ENCODE measurements at places on chromosomes 13 and 19.
A peak's percentile ranks its signal among the peaks of the same experiment; 100 is the strongest.

GRCh38 chr13:41631296-41631965 is 174.1 kb downstream of the RGCC start:
- no peak for DNase-seq

GRCh38 chr19:40549007-40549708 is 27.5 kb upstream of the SHKBP1 start:
- peak; percentile 49 for DNase-seq

GRCh38 chr19:31058676-31059340 is 290.4 kb downstream of the TSHZ3 start:
- DNase-seq = no peak

DNA sequence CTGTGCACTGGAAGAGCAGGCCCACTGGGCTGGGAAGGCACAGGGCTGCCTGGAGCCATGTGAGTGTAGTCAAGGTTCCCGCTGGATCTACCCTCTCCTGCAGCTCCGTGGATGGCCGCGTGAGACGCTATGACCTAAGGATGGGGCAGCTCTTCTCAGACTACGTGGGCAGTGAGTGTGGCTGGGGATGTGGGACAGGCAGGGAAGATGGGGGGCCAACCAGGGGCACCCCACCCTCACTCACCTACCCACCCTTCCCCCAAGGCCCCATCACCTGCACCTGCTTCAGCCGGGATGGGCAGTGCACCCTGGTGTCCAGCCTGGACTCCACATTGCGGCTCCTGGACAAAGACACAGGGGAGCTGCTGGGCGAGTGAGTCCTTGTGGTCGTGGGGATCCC is 6.1 kb downstream of the WDR83 start:
- no peak for DNase-seq

DNA sequence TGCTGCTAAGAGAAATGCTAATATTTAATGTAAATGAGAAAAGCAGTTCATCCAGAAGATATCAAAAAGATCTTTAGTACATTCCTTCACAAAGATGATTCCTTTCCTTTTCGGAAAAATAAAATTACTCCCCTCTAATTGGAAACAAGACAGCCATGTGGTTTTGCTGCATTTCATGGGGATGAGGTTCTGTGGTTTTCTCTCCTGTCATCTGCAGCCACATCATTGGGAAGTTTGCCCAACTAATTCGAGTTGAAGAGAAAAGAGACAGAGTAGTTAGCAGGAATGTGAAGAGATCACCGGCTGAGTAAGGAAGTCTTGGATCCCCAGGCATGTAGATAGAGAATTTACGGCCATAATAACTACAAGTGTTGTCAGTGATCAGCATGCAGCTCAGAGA is 122.1 kb downstream of the CYSLTR2 start:
- DNase-seq = no peak

DNA sequence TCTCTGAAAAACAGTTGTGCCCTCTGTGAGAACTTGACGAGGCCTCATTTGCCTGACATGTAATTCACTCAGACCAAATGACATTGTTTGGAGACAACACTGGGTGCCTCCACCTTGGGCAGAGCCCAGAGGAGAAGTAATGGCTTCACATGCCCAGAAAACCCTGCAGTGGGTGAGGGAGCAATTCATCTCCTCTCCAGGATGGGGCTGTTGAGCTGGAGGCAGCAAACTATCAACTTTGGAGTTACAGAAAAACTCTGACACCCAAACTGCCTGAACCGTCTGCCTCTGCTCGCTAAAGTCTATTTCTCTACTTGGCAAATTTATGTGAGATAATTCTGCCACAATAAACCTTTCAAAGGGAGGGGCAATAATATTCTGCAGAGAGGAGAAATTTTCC is 146.9 kb downstream of the DCLK1 start:
- DNase-seq = no peak

DNA sequence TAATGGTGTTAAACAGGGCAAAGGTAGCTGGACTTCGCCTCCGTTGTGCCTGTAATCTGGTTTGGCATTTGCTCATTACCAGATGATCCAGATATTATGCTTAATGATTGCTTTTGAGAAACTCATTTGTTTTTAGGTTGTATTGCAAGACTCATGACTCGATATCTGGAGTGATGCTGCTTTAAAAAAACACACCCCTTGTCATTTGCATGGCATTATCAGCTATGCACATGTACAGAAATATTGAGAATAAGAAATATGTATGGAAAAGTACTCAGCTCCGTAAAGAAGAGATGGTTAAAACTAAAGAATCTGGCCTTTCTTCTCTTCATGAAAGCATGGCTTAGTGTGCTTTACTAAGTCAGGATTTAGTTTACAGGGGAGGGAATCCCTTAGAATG is 95.0 kb downstream of the ARHGEF7 start:
- DNase-seq = no peak

- DNase-seq = no peak
Measured at GRCh38 chr13:93249364-93250306, 23.0 kb downstream of the GPC6 start.

GRCh38 chr19:6011794-6012193 is 33.9 kb upstream of the RANBP3 start:
- DNase-seq = no peak

DNA sequence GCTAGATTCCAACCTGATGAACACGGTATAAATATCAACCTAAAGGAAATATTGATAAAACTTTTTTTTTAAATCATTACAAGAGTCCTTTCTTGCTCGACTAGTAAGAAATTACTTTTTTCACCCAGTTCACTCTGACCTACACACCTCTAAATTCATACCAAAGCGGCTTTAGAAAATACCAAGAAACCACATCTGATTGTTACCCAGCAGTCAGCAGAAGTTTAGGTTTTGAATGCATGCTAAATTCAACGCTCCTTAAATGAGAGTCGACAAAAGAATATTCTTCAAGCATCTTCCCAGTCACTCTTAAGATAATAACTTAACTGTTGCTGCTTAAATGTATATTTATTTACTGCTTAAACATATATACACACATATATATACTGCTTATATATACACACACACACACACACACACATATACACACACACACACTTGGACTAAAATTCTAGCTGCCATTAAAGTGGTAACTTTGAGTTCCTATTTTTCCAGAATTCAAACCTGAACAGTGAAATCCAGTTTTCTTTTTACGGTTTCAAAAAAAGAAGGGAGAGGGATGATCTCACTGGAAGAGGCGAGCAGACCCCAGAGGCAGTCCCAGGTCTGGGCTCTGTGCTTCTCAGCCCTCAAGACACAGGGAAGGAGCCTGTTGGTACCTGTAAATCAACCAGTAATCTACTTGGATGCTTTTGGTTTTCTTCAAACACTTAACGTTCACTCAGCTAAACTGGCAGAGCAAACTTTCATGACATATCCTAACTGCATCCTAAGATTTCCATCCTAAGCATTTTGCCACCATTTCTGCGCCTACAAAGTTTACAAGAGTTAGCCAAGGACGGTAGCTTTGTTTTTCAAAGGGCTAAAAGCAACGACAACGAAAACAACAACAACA is 1.7 kb downstream of the STK24 start:
- DNase-seq = no peak

GRCh38 chr13:26743971-26744370 is 16.6 kb downstream of the GPR12 start:
- DNase-seq = no peak

GRCh38 chr19:23099966-23100365 is 16.9 kb upstream of the ZNF730 start:
- no peak for DNase-seq

- DNase-seq = peak; percentile 23
Measured at GRCh38 chr19:18785179-18786124, 5.7 kb downstream of the COMP start.
